ENCODE measurements at places on chromosomes 1 and 21.
A peak's percentile ranks its signal among the peaks of the same experiment; 100 is the strongest.

GRCh38 chr21:34123609-34124008, 50.2 kb downstream of the MRPS6 start:
- DNase-seq = no peak

DNA sequence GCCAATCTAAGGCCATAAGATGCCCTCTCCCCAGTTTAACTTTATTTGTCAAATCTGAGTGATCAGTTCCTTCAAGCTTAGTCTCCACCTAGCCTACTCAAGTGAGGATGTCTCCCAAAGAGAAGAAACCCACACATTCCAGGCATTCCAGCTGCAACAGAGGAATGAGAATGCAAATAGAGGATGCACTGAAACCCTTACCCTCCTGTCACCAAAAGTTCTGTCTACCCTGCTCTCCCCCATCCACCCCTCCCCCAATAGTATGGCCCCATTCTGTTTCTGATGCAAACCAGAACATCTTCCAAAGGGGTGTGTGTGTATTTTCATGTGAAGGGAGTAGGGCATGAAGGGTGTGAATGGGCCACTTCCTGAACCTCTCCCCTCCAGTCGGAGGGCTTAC, 3.0 kb downstream of the DUSP23 start:
- no peak for DNase-seq

DNA sequence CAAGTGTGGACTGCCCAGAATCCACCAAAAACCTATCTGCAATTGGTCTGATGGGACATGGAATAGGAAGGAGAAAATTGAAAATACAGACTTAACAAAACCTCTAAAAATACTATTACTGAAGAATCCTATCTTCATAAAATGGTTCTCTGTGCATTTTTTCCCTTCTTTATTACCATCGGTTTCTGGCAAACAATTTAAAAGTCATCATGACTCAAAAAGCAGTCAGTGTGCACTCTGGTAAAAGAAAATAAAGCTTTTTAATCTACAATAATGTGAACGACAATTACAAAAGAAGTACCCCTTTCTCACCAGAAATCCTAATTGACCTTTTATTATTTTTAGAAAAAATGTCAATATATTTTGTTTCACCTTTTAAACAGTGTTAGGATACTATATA, 186.3 kb downstream of the TPR start:
- DNase-seq = no peak

GRCh38 chr1:116371752-116372151, 1.3 kb upstream of the ATP1A1 start:
- peak; percentile 54 for DNase-seq

DNA sequence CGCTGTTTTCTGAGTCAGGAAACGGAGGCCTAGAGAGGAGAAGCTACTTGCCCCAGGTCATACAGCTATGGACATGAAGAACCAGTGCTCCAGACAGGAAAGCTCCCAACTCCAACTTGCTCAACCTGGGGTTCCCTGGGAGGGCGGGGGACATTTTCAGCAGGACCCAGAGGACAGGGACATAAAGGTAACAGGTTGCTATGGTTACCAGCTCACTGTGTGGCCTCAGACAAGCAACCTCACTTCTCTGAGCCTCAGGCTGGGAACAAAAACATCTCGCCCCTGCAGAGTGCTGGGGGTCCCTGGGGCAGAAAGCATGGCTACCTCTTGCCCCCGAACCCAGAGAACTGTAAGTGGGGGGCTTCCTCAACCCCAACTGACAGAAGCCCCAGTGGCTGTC, 16.1 kb downstream of the FBXO2 start:
- DNase-seq = no peak
